ENCODE measurements at places on chromosomes 1 and 21. TPM values are rescaled to one million over a fixed set of nuclear protein-coding genes. Genes with fewer than 3 reads are reported as not detected.

The AGMAT gene
- 0.45 TPM for total RNA-seq

The BARHL2 gene
- not detected for total RNA-seq

DNA sequence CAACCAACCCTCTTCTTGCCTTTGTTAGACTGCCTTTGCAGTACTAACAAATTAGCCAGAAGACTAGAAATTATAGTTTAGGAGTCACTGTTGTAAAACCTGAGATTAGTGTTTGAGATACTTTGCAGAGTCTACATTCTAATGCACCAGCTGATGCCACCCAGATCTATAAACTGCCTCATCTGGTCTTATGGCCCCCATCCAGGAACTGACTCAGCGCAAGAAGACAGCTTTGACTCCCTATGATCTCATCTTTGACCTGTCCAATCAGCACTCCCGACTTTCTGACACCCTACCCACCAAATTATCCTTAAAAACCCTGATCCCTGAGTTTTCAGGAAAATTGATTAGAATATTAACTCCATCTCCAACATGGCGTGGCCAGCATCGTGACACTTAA lies 334.6 kb downstream of the RGS7 start:
- DNase-seq: no peak

DNA sequence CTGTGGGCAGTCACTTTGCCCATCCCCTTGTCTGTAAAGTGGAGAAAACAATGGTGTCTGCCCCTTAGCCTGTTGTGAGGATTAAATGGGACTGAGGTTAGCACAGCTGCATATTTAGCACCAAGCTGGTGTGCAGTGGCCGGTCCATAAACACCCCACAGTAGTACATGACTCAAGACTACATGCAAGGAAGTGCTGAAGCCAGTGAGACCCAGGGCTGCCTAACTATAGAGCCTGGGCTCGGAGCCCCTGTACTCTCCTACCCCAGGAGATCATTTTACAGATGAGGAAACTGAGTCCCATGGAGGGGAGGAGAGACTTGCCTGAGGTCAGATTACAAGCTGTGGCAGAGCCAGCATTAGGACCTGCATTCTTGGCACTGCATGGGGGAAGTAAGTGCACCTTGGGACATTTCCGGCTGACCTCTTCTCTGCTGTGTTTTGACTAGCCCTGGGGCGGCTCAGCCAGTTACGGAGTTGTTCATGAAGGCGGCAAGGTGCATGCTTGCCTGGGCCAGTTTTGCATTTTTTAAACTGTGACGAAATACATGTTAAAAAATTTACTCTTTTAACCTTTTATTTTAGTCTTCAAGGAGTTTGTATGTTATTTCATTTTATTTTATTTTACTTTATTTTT lies 3.2 kb downstream of the SERINC2 start:
- DNase-seq: peak; percentile 74

GRCh38 chr1:184792450-184792969 lies 37.9 kb upstream of the EDEM3 start:
- DNase-seq: peak; percentile 98

DNA sequence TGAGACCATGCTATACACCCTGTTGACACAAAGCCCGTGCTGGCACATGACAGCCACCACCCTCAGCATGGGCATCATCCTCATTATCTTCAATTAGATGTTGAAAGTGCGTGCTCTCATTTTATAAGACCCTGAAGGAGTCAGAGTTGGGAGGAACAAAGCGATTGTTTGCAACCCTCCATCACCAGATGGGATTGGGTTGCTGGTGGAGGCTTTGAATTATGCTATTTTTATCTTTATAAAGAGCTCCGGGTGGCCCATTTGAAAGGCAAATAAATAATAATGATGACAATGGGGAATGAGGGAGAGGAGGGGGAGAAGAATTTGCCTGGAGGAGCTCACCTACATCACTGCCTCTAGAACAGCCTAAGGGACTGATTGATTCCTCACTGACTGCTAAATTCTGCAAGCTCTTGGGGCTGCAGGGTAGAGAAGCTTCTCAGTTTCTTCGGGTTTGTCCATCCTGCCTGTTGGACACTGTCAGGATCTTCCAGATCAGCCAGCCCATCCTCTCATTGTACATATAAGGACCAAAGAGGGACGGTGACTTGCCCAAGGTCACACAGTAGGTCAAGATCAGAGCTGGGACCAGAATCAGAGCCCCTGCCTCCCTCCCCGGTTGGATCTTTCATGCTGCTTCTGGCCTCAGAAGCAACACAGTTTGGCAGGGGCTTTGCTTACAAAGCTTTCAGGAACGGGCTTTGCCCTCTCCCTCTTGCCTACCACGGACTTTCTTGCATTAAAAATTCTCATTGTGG lies 130.9 kb upstream of the ZBTB40 start:
- no peak for DNase-seq

Measured in mammary epithelial cell (primary cell).